ENCODE measurements at places on chromosomes 5 and 9.

- no peak for DNase-seq
These were observed 2.1 kb downstream of the SYNPO start for GRCh38 chr5:150642567-150642927.

DNA sequence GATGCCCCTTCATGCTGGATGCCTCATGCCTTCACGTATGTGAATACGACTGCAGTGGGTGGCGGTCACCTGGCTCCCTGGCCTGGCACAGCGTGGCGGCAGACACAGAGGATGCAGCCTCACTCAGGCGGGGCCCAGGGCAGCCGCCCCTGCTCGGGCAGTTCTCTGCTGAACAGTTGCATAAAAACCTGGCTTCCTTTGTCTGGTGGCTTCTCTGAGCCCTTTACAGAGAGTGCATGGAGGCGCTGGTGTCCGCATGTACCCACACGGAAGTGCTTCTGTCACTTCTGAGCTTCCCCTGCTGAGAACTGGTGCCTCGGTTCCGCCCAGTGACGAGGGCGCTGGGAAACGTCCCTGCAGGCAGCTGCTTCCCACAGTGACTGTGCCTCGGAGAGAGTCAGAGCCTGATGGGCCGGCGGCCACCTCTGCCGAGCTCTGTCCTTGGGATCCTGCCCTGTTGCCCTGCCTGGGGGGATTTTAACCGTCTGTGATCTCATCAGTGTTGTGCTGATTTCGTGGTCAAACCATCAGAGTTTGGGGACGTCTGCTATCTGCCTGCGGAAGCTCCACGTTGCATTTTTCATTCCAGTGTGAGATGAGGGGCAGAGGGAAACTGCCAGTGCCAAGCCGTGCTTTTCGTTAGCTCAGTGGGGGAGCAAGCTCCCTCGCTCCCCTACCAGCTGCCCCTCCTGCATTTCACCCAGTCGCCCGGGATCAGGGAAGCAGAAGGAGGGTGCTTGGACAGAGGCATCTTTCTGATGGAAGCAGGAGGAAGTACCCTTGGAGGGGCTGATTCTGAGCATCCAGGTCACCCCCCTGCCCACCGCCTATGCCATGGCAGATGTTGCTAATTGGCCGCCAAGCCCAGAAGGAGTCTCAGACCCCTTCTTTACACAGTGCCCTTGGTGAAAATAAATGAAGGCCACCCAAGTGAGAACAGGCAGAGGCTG lies 153.0 kb upstream of the COL5A1 start:
- DNase-seq: no peak

- no peak for DNase-seq
These were observed 13.1 kb downstream of the TMOD1 start for GRCh38 chr9:97514531-97514930.

GRCh38 chr9:87863882-87864465 lies 18.7 kb upstream of the SPATA31E1 start:
- DNase-seq: no peak

- DNase-seq: no peak
These were observed 4.0 kb downstream of the LMBRD2 start for GRCh38 chr5:36147681-36148080.

DNA sequence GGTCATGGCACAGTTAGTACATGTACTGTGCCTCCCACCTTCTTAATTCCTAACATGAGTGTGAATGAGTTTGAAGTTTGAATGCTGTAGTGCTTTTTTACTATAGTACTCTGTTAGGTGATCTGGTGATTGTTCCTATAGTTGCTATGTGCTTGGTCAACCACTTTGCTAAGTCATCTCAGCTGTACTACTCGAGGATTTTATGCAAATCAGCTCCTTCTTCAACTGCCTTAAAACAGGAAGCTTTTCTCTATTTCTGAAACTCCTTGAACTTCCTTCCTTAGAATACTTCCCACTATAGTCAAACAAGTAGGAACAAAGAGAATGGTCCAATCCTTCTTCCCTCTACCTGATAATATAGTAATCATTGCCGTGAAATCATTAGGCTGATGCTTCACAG lies 219.6 kb downstream of the CTNND2 start:
- peak; percentile 56 for DNase-seq

- DNase-seq: no peak
These were observed 205.0 kb downstream of the DNAH5 start for GRCh38 chr5:13739479-13739878.

DNA sequence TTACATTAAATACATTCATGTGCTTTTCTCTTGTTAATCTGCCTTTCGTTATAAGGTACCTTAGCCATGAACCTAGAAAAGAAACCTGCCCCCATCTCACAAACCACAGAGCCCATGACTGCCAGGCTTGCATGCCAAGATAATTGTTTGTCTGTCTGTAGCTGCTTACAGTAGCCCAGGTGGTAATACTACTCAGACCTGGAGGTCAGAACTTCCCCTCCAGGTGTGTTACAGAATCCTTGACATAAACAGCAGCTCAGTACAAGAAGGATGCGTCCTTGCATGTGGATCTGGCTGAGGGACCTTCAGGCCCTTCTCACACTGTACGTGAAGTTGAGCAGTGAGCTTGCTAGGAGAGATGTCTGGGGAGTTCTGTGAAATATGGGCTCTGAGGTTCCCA lies 291.4 kb downstream of the CSNK1G3 start:
- DNase-seq: no peak

- DNase-seq: peak; percentile 2
These were observed 107.6 kb upstream of the PITX1 start for GRCh38 chr5:135141303-135142268.

DNA sequence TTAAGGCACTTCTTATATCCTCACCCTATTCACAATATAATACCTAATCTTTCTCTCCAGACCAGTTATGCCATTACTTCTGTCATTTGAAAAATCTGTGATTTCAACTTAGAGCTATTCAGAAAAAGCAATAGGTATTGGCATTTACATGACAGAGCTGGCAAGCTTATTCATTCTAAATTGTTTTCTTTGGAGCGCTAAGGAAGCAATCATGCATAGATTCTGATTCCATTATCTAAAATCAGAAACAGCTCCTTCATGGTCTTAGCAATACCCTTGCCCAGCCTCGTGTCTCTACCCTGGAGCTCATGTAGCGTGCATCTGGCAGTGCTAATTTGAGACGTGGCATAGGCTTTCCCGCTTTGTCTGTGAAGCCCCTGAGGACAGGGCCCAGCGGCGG lies 4.5 kb downstream of the SLC1A1 start:
- DNase-seq: no peak

- DNase-seq: no peak
These were observed 20.6 kb downstream of the IRF1 start for GRCh38 chr5:132470010-132470392.

- DNase-seq: no peak
These were observed 10.5 kb downstream of the GRAMD2B start for GRCh38 chr5:126433701-126434100.

GRCh38 chr5:93893075-93893474 lies 151.7 kb upstream of the POU5F2 start:
- DNase-seq: no peak

GRCh38 chr9:137077010-137077747 lies at the start of gene UAP1L1:
TSS of gene UAP1L1 (plus strand) at chr9:137077517. CDS start at chr9:137077533, 16 bp downstream.
- DNase-seq: peak; percentile 73

DNA sequence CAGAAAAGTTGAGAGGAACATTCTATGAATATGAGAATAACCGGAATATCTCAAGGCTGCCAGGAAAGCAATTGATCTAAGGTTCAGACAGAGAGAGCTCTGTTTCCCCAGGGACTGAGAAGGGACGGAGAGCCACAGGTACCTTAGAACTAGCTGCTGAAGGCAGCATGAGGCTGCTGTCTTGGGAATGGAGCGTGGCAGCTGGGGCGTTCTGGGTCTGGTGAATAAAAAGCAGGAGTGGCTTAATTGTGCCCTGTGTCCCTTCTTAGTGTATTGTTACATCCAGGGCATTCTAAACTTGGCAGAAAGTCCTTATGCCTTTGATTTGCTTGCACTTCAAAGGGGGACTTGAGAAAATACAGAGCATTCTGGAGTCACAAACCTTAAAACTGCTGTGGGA lies 434.5 kb downstream of the KDM4C start:
- DNase-seq: no peak

- no peak for DNase-seq
These were observed 5.7 kb downstream of the FGD3 start for GRCh38 chr9:92952906-92953610.

DNA sequence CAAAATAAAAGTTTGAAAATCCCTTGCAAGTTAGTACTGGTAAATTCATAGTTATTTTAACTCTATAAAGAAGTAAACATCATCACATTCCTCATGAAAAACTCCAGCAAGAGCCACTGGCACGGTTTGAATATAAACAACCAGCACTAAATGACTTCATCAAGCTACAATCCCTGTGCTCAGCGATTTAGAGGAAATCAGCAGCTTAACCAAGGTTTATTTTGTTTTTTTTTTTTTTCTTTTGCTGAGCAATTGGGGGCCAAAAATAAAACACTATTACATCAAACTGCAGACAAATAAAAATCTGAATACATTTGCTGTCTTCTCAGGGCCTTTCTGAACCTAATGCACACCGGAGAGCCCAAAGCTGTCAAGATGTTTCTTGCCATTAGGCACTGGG lies 106.2 kb upstream of the SLC24A2 start:
- no peak for DNase-seq

GRCh38 chr9:77469515-77470231 lies 178.4 kb downstream of the GNA14 start:
- DNase-seq: no peak

- no peak for DNase-seq
These were observed 2.5 kb downstream of the STOM start for GRCh38 chr9:121367306-121368137.

DNA sequence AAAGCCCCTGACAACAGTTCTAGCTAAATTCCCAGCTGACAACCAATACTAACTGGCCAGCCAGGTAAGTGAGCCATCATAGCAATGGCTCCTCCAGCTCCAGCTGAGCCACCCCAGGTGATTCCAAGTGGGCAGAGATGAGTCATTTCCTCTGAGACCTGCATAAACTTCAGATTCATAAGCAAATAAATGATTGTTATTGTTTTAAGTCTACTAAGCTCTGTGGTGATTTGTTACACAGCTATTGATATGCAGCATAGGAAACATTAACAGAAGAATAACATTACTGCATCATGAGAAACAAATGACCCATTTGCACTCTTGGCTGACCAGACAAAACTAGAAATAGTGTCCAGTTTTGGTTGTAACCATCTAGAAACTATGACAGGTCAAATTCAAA lies 60.3 kb downstream of the TTC39B start:
- no peak for DNase-seq

GRCh38 chr9:89916001-89916597 lies 311.3 kb downstream of the GADD45G start:
- DNase-seq: no peak

GRCh38 chr9:20650750-20651299 lies 28.5 kb upstream of the MLLT3 start:
- DNase-seq: no peak

DNA sequence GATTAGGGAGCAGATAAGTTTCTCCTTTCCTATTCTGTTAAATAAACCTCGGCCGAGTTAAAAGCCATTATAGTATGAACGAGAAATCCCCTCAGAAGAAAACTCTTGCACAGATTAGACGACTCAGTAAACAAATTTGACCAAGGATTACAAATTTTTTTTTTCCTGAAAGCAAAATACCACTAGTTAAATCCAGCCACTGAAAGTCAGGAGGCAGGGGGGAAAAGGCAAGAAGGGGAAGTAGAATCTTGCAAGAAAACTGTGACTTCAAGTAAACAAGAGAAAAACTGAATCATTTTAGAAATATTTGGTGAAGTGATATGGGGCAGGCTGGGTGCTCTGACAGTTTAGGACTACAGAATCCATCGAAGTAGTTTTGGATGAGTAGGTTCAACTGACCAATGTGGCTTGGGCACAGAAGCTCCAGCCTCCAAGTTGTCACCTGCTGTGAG lies 251.0 kb downstream of the DENND1A start:
- DNase-seq: no peak

DNA sequence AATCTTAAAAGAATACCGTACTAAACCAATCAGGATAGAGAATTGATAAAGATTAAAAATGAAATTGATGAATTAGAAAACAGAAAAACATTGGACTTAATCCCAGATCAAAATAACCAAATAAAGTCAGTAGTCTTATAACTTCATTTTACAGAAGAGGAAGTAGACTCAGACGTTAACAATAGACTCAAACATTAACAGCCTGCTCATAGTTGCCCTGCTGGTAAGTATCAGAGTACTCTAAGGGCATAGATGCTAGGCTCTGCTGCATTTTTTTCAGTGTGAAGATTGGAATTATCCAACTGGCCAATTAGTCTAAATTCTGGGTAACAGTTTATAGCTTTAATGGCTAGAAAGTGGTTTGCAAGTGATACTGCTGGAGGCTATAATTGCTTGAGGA lies 42.9 kb downstream of the ADGRV1 start:
- no peak for DNase-seq

DNA sequence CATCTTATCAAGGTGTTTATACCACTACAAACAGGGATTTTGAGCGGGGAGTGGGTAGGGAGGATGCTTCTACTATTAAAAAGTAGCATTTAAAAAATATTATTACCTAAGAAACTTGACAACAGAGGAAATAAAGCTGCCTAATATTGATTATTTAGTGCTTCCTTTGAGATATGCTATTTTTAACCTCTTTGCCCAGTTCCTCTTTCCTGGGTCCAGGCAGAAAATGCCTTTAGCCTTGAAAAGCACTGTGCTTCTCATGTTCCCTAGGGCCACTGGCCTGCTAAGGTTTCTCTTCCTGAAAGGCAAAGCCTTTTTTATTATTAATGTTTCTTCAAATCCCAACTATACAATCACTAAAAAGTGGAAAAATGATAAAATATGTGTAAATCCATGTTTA lies 217.2 kb upstream of the HAPLN1 start:
- no peak for DNase-seq

DNA sequence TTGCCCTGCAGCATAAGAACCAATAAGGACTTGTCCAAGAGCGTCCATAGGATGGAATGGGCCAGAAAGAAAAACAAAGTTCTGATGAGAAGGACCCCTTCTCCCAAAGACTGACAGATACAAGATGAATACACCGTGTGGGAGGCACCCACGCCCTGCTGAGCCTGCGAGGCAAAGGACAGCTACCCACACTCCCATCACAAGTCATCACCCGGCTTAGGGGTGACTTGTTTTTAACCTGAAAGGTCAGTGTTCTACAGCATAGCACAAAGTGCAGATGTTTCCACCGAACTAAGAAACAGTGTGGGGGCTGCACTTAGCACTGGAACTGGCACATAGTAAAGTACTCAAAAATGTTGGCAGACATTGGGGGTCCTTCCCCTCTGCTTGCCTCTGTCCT lies 13.9 kb downstream of the TNIP1 start:
- no peak for DNase-seq

DNA sequence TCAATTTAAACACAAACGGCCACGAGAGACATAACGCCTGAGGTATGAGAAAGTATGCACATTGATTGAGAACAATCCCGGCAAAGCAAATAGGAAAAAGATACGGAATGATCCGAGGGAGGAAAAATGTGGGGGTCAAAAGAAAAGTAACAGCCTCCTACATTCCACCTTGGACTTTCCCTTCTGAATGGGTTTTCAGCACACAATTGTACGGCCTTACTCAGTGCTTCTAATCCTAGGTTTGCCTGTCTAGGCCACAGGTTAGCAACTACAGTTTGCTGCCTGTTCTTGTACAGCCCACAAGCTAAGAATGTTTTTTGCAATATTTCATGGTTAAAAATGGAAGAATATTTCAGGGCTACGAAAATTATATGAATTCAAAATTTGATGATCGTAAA lies 46.2 kb upstream of the RNF20 start:
- DNase-seq: no peak

Measured in CD14-positive monocyte (primary cell).